ENCODE measurements at places on chromosomes 3 and 15.

DNA sequence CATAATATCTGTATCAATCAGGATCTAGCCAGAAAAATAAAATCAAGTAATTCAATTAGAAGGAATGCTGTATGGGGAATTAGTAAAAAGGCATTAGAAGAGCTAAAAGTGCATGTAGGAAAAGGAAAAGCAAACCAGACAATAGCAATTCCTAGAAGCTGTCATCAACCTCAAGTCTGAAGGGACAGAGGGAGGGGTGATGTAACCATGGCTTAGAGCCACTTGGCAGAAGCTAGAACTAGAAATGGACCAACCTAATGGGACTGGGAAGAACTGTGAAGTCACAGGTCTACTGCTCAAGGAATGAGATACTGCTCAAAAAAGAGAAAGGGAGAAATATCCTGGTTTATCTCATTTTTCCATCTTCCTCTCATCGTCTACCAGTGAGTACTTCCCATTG, 590.7 kb upstream of the SGO1 start:
- DNase-seq = no peak

DNA sequence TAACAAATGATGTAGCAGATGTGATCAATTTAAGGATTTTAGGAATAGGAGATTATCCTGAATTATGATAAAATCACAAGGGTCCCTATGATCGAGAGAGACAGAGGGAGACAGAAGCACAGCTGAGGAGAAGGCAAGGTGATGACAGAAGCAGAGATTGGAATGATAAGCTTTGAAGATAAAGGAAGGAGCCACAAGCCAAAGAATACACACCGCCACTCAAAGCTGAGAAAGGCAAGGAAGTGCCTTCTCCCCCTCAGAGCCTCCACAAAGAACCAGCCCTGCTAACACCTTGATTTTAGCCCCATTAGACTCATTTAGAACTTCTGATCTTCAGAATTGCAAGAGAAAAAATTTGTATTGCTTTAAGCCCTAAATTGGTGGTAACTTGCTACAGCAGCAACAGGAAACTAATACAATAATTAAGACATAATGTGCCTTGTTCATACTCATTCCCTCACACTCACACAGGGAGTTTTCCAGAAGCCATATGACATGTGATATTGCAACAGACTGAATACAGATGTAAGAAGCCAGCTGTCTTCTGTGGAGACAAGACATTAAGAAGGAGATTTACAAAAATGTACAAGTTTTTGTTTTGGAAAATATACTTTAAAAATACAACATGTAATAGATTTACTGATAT, 38.2 kb downstream of the TRANK1 start:
- DNase-seq = no peak

DNA sequence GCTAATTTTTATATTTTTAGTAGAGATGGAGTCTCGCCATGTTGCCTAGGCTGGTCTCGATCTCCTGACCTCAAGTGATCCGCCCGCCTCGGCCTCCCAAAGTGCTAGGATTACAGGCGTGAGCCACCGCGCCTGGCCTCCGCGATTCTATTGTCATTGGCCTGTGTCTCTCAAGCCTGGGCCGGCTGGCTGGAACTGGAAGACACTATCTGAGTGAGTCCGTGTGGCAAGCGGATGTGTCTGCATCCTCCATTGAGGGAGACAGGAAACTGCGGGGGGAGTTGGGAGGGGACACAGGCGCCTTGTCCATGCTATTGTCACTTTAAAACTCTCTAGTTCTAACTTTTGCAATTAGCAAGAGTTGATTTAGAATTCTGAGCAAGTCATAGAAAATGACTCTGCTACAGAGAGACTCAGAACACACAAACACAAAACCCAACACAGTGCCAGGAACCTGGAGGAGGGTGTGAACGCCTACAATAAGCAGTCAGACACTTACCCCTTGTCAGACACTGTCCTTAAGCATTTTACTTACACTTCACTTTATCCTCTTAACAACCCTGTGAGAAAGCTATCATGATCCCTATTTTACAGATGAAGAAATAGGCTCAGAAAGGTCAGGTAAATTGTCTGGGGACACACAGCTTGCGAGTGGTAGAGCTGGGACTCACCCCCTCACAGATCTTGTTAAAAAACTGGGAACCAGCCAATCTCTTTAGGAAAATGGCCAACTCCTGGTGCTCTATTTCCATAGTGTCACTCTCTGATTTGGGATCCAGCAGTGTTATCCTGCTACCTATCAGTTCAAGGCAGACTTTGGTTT, 38.7 kb downstream of the ANP32A start:
- DNase-seq = no peak

DNA sequence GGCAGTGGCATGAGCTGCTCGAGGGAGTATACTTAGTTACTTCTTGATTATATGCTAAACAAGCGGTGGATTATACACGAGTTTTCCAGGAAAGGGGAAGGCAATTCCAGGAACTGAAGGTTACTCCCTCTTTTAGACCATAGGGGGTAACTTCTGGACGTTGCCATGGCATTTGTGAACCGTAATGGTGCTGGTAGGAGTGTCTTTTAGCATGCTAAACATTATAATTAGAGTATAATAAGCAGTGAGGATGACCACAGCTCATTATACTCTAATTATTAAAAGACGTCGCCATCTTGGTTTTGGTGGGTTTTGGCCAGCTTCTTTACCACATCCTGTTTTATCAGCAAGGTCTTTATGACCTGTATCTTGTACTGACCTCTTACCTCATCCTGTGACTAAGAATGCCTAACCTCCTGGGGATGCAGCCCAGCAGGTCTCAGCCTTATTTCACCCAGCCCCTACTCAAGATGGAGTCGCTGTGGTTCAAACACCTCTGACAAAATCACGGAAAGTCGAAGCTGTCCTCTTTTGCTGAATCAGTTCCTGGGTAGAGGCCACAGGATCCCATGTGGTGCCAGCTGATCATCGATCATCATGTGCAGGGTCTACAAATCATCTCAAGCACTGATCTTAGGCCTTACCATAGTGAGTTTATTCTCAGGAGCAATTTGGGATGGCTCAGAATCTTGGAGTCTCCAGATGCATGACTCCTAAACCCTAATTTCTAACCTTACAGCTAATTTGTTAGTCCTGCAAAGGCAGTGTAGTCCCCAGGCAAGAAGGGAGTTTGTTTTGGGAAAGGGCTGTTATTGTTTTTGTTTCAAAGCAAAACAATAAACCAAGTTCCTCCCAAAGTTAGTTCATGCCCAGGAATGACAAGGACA, 149.1 kb downstream of the TJP1 start:
- no peak for DNase-seq

DNA sequence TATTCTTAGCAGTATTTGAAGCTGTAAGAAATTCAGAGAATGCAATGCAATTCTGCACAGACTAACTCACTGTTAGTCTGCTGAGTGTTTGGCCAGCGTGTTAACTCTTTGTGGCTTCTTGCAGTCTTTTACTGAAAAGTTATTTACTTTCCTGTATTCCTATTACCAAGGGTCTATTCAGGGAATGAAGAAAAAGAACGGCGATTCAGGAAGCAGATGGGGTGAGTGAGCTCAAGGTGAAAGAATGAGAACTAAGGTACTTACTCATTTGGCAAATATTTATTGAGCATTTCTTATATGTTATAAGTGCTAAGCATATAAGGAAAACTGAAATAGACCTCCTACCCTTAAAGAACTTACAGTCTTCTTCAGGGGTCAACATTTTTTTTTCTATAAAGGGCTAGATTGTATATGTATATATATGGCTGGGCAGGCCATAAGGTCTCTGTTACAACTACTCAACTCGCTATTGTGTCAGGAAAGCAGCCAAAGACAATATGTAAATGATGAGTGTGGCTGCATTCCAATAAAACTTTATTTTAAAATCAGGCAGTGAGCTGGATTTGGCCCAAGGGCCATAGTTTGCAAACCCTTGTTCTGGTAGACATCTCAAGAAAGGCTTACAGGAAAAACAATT, 271.9 kb upstream of the GADL1 start:
- DNase-seq = no peak

DNA sequence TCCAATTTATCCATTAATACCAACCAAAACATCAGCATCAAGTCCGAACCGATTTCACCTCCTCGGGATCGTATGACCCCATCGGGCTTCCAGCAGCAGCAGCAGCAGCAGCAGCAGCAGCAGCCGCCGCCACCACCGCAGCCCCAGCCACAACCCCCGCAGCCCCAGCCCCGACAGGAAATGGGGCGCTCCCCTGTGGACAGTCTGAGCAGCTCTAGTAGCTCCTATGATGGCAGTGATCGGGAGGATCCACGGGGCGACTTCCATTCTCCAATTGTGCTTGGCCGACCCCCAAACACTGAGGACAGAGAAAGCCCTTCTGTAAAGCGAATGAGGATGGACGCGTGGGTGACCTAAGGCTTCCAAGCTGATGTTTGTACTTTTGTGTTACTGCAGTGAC, 20.8 kb downstream of the LYSMD4 start:
- no peak for DNase-seq

DNA sequence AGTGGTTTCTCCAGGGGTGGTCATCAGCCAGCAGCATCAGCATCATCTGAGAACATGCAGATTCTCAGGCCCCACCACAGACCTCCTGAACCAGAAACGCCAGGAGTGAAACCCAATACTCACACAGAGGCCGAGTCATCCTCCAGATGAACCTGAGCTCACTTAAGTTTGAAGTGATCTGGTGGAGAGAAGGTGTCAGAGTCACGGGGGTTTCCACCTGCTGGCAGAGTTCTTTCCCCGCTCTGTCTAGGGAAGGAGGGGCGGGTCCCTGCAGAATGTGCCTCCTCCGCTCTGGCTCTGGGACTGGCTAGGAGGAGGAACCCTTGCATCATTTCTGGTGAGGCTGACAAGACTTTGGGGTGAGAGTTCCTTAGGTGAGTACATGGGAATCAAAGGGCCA, 13.3 kb upstream of the KIF23 start:
- no peak for DNase-seq

GRCh38 chr3:13494463-13495350, 14.6 kb downstream of the HDAC11 start:
- DNase-seq = no peak

DNA sequence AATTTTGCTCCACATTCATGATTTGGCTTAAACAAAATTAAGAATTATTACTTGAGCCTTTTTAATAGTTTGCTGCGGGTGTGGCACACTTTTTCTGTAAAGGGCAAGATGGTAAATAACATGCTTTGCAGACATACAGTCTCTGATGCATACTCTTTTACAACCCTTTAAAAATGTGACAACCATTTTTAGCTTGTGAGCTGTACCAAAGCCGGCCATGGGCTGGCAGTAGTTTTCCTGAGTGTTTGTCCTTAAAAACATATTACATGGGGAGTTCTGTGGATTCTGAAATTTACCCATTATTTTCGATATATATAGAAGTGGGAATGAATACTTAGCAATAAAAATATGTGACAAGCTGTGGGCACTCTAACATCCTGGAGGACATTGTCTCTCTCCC, 163.4 kb downstream of the FNDC3B start:
- DNase-seq = no peak

DNA sequence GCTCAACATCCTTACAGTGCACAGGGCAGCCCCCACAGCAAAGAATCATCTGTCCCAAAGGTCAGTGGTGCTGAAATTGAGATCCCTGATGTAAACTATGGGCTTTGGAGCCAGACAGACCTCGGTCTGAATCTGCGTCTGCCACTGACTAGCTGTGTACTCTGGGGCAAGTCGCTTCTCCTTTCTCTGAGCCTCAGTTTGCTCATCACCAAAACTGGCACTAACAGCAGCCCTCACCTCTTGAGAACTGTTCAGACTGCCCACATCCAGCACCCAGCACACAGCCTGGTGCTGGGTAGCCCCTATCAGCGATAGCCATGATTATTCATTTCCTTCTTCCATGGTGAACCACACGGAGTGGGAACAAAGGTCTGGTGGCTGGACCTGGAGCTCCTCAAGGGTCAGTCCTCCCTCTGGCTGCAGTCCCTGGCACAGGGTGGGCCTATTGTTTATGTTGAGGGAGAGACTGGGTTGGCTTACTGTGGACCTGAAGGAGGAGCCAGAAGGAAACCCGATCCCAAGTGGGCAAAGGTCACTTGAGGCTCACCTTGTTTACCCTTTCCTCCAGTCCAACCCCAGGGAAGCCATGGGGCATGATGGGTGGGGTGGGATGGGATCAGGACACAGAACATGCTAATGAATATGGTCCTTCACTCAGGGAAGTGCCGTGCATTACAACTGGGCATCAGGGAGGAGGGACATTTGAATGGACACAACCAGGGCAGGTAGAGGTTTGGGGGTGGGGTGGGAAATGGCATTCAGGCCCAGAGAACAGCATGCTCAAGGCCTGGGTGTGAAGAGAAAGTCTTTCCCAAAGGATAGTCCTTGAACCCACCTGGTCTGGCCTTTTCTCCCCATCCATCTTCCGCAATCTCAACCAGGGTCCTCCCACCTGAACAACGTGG, 1.6 kb upstream of the PRKCD start:
- DNase-seq = no peak

DNA sequence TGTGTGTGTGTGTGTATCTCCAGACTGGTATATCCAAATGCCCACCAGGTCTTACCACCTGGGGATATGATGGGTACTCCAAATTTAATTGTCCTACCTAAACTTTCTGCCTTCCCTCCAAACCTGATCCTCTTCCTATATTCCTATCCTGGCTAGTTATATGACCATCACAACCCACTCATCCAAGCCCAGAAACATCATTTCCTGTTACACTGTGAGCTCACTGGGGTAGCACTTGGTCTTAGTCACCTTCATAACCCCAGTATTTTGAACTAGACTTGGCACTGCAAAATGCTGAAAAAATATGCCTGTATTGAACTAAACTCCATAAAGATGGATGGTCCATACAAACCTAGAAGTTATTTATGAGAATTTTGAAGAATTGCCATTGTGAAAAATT, 178.8 kb upstream of the EIF1B start:
- no peak for DNase-seq

DNA sequence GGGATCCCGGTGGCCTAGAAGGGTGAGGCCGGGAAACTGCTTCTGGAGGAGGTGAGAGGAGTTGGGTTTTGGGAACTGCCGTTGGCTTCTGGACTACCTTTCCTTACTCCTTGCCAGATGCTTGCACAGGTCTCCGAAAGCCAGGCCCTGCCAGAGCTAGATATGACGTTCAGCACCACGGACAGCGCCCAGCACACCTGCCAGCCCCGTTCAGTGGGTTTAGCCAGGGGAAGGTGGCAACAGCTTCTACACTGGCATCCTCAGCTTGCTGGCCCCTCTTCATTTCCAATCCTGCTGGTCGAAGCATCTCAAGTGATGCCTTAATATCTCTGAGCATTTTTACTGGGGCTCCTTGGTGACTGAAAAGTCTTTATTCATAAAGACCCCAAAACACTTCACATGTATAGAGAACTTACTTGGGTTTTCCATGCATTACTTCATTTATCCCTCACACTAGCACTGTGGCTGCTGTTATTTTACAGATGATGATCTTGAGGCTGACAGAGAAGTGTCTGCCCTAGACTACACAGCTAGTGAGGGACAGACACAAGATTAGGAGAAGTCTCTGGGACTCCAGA, 21.9 kb downstream of the HCN4 start:
- no peak for DNase-seq

DNA sequence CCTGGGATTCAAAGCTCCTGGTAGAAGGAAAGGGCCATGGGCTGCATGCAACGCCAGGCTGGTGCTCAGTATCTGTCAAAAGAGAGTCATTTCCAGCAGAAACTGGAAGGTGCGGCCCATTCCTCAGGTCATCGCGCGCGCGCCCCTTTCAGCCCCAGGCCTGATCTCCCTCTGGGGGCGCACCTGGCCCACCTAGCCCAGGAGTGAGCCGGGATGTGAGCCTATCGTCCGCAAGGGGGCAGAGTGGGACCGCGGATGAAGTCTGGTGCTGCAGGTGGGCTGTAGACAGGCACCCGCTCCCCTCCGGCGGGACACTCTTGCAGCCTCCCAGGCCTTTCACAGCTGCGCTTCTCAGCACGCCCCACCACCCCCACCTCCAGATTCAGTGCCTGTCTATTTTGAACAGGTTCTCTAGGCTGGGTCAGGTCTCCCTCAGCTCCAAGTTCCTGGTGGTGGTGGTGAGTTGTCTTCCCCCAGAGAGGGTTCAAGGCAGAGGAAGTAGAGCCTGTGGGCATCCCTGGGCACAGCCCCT, 5.8 kb upstream of the RPL29 start:
- peak; percentile 29 for DNase-seq

All from NCI-H2081 treated with DMSO at 0.1 percent for 48 hours (cell line).